ENCODE measurements at places on chromosomes 2 and 18. TPM values are rescaled to one million over a fixed set of nuclear protein-coding genes. Genes with fewer than 3 reads are reported as not detected.

CTAGE1 gene
- total RNA-seq = 0.10 TPM

TRIM43 gene
- total RNA-seq = not detected

PRKD3 gene
- 67.9 TPM for total RNA-seq

IL1R1 gene
- 2.6 TPM for total RNA-seq

REG3G gene
- not detected for total RNA-seq

UCN gene
- total RNA-seq = not detected

PRKAG3 gene
- total RNA-seq = not detected

ALK gene
- total RNA-seq = not detected

GKN2 gene
- total RNA-seq = not detected

SCLY gene
- 4.6 TPM for total RNA-seq

Data from mononuclear cell (primary cell).